ENCODE measurements at places on chromosomes 6 and 20.

- DNase-seq: no peak
Observed at GRCh38 chr20:45341939-45342854, 6.0 kb downstream of the SDC4 start.

DNA sequence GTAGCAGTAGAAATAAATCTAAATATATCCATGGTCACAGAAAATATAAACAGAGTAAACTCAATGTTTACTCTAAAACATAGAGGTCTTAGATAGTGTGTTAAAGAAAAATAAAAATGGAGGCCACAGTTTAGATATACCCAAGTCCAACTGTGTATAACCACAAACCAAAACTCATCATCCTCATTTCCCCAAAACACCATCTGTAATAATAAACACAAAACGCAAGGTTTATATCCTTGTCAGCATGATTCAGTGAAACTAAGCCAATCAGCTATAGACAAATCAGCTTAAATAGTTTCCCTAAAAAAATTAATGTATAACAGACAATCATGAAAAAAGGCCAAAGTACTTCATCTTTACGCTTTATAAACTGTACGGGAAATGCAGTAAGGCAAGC is 2.7 kb upstream of the HACE1 start:
- DNase-seq: no peak

DNA sequence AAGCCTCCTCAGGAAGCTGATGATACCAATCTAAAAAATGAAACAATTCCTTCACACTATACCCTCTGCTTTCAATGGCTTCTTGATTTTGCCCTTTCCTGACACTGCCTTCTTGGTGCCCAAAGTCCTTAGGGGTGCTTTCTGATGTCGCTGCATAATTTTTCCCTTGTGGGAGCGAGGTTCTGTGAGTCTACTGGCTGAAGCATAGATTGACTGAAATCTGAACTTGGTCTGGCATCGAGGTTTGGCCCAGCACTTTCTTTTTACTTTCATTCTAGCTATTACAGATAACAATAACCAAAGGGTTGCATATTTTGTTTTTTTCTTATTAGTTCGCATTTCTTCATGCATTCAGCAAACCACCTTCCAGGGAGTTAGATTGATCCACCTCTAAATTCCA is 65.8 kb downstream of the E2F3 start:
- no peak for DNase-seq

DNA sequence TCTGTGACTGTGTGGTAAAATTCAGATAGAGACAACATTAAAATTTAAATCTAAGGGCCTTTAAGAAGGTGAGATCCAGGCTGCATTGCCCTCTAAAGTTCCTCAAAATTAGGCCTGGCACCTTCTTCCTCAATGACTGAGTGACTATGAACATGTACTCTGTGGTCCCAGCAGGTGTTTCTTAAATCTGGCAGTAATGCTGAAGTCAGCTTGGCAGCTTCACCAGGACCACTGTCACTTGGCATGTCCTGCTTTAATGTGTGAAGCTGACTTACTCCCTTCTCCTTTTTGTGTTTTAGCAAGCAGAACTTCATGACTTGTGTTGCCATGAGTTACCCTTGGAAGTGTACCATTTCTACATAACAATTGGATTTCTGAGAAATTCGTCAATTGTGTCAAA is 141.7 kb downstream of the NKAIN2 start:
- no peak for DNase-seq

- no peak for DNase-seq
Observed at GRCh38 chr6:74645108-74645849, 560.6 kb downstream of the COL12A1 start.

Measured in stimulated activated CD4-positive, alpha-beta T cell treated with anti-CD3 and anti-CD28 coated beads, Interleukin-12 subunit alpha, Interleukin-12 subunit beta, amount 100 ng/mL, for 24 hours (primary cell).